ENCODE measurements at places on chromosomes 4 and X.

DNA sequence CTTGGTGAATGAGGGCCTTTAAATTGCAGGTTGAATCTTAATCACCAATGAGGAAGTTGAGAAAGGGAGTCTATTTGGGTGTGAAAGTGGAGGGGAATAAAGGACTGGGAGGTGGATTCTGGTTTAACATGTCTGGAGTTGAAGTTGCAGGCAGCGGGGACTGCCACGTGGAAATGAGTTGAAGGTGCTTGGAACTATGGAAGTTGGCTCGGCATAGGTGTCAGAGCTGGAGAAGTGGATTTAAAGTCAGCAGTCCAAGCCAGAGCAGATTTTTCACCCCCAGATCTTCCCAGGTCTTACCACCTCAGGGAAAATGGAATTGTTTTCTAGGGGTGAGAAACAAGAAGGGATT, 44.9 kb downstream of the TIGD4 start:
- no peaks in the 10 kb centered on the region for H3K27me3 ChIP-seq
- no peak for DNase-seq
- no peaks in the 10 kb centered on the region for H3K36me3 ChIP-seq
- no peak overlapping the region for H3K4me3 ChIP-seq
- no peak overlapping the region for H3K27ac ChIP-seq

GRCh38 chr4:136281889-136282288, 1250.4 kb downstream of the PCDH18 start:
- H3K4me3 ChIP-seq, result no peak overlapping the region
- H3K27ac ChIP-seq, result no peak overlapping the region

GRCh38 chr4:20572976-20573375, 127.3 kb upstream of the PACRGL start:
- H3K27ac ChIP-seq, result no peak overlapping the region
- DNase-seq, result no peak
- H3K4me1 ChIP-seq, result no peaks in the 10 kb centered on the region
- no peaks in the 10 kb centered on the region for H3K27me3 ChIP-seq

DNA sequence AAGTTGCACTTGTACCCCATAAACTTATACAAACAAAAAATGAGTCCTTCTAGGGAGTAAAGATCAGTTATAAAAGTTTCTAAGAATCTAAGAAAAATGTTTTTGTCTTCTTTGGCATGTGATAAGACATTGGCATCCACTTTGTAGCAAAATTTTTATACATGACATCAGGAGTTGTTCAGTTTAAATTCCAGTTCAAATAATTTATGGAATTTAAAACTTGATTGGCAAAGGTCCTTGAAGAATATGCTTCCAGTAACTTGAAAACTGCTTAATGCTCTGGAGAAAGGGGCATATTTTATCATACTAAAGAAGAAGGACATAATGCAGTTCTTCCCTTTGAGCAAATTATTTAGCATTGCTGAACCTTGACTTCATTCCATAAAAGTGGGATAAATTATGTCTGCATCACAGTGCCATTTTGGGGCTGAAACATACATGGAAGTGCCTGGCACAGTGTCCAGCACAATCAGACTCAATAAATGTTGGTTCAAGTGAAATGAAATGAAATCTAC, 163.3 kb upstream of the IL15 start:
- no peak for DNase-seq
- no peak overlapping the region for H3K27ac ChIP-seq
- no peaks in the 10 kb centered on the region for H3K36me3 ChIP-seq
- no peaks in the 10 kb centered on the region for H3K27me3 ChIP-seq
- H3K4me3 ChIP-seq, result no peak overlapping the region
- no peaks in the 10 kb centered on the region for H3K4me1 ChIP-seq

DNA sequence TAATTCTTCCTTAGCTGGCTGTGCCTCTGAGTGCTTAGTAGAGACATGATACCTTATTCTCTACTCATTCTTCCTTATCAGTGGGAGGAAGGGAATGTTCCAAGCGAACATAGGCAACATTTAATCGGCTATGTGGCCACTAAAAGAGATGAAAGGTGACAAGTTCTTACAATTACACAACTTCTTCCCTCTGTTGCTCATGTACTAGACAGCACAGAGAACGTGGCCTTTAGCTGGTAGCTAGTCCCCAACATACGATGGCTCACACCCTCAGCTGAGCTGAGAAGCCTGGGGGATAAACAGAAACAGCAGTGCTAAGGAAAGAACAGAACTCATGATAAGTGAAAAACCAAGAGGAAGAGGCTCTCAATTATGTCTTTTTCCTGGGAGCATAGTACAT, 52.2 kb downstream of the APOO start:
- no peak for DNase-seq
- no peak overlapping the region for H3K27ac ChIP-seq
- no peaks in the 10 kb centered on the region for H3K27me3 ChIP-seq
- H3K36me3 ChIP-seq, result no peaks in the 10 kb centered on the region
- no peak overlapping the region for H3K4me3 ChIP-seq
- H3K4me1 ChIP-seq, result no peaks in the 10 kb centered on the region

GRCh38 chr4:140028676-140029517, 125.1 kb downstream of the MAML3 start:
- no peak overlapping the region for H3K27ac ChIP-seq
- H3K4me1 ChIP-seq, result no peaks in the 10 kb centered on the region
- no peak for DNase-seq
- H3K4me3 ChIP-seq, result no peak overlapping the region

DNA sequence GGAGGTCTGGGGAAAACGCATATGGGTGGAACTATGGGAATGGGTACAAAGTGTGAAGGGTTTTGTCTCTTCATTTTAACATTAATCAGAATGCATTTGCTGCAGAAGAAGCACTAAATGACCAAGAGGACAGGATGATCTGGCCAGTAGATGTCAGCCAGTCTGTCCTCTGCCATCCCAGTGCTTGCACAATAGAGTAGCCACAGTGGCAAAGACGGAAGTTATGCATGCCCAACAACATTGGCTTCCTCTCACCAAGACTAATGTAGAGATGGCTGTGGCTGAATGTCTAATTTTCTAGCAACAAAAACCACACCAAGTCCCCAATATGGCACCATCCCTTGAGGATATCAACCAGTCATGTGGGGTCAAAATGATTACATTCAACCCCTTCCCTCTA, 45.0 kb upstream of the ARHGEF6 start:
- no peaks in the 10 kb centered on the region for H3K36me3 ChIP-seq
- no peak overlapping the region for H3K27ac ChIP-seq
- no peak for DNase-seq
- peaks cover 6% of the 10 kb centered on the region for H3K4me1 ChIP-seq
- no peaks in the 10 kb centered on the region for H3K27me3 ChIP-seq

DNA sequence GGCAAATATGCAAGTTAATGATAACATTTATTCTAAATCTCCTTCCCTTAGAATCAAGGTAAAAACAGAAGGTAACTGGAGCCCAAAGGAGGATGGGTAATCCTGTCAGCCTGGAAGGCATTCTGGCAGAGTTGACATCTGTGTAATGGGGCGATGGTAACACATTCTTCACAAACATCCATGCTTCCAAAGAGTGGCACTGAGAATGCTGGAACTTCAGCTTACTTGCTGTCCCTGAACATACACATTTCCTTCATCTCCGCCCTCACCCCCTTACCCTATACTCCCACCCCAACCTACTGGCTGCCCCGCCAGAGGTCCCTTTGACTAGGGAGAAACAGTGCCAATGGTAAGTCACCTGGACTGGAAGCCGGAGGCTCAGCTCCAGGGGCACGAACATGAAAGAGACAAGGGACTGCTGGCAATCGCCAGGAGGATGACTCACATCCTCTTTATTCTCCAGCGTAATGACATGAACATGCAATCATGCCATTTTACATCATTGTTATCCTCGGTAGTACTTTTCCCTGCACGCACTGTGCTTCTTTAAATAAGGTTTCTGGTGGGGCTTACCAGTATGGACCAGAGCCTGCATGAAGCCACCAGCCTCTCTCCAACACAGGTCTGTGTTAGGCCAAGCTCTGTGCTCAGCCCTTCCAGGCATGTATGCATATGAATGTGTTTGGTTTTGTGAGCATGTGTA, 694.2 kb upstream of the TENM3 start:
- H3K27ac ChIP-seq, result no peak overlapping the region
- no peaks in the 10 kb centered on the region for H3K27me3 ChIP-seq
- DNase-seq, result no peak
- no peaks in the 10 kb centered on the region for H3K4me1 ChIP-seq

- H3K27ac ChIP-seq, result no peak overlapping the region
- H3K36me3 ChIP-seq, result no peaks in the 10 kb centered on the region
- no peaks in the 10 kb centered on the region for H3K4me1 ChIP-seq
- DNase-seq, result no peak
- no peaks in the 10 kb centered on the region for H3K27me3 ChIP-seq
Measured at GRCh38 chr4:151782296-151782695, 21.5 kb upstream of the GATB start.

DNA sequence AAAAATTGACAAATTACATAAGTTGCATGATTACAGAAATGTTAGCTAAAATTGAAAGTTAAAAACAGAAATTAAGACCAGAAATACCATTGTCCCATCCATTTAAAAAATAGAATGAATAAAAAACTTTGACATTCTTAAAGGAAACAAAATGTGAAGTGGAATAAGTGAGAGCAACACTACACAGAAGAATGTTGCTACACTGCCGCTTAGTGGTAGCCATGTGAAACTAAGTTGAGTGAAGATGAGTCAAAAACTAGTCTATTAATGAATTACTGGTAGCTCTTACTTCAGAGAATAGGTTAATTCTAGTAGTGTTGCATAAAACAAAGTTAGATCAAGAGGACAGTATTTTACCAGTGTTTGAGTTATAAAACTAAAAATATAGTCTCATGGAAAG, 571.0 kb upstream of the KLHL4 start:
- H3K27ac ChIP-seq, result no peak overlapping the region
- H3K4me3 ChIP-seq, result no peak overlapping the region
- no peaks in the 10 kb centered on the region for H3K27me3 ChIP-seq

DNA sequence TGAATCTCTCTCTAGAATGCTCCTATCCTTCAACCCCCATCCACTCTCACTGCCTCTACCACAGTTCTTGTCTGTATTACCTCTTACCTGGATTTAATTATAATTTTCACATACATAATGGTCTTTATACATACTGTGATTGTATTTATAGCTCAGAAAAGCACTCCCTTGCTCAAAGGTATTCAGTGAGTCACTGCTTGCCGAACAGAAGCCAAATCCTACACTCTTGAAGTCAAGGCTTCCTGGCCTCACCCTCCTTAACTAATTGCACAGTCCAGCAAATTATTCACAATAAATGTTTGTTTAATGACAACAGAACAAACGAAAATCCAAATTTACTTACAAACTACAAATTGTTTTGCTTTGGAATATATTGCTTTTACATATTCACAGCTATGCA, 159.5 kb downstream of the KLHL13 start:
- H3K4me3 ChIP-seq, result no peak overlapping the region
- H3K36me3 ChIP-seq, result no peaks in the 10 kb centered on the region
- DNase-seq, result no peak

DNA sequence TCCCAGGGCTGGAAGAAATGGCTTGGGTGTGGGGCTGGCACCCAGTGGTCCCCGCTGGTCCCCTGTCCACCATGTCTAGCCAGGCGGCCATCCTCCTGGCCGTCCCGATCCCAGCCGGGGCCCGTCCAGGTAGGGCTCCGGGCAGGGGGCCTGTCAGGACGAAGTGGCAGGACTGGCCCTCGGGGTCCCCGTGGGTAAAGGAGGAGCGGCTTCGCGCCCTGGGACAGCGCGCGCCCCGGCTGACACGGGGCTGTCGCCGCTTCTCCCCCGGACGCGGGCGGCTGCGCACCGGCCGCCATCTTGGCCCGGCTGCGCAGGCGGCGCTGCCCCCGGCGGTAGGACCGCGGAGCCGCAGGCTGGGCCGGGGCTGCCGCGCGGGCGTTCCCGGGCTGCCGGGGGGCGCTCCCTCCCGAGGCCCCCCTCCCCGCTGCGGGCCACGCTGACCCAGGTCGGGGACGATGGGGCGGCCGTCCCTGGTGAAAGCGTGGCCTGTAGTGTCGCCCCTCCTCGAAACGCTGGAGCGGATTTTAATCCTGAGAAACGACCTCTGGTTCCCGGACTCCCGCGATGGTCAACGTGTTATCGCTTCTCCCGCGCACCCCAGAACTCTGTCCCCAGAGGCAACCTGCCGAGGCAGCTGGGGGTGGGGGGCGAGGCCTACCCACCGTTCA, 60.4 kb upstream of the BCOR start:
- DNase-seq, result no peak
- peaks cover 5% of the 10 kb centered on the region for H3K4me1 ChIP-seq
- peak overlapping the region; percentile 78 for H3K27ac ChIP-seq
- H3K36me3 ChIP-seq, result no peaks in the 10 kb centered on the region
- peak overlapping the region; percentile 69 for H3K4me3 ChIP-seq
- H3K27me3 ChIP-seq, result no peaks in the 10 kb centered on the region

DNA sequence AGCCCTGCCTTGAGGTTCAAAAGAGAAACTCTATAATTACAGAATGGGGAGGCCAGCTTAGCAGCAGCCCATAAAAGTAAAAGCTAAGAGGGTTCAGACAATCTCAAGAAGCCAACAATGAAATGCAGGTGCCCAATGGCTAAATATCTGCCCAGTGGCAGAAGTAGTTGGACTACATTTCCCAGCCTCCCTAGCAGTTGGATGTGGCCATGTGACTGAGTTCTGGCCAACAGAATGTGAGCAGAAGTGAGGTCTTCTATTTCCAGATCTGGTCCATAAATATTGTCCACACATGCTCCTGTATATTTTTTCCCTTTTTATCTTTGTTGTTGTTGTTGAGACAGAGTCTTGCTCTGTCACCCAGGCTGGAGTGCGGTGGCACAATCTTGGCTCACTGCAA, 127.9 kb upstream of the NHS start:
- no peak overlapping the region for H3K27ac ChIP-seq
- no peaks in the 10 kb centered on the region for H3K36me3 ChIP-seq
- no peak overlapping the region for H3K4me3 ChIP-seq
- no peak for DNase-seq

DNA sequence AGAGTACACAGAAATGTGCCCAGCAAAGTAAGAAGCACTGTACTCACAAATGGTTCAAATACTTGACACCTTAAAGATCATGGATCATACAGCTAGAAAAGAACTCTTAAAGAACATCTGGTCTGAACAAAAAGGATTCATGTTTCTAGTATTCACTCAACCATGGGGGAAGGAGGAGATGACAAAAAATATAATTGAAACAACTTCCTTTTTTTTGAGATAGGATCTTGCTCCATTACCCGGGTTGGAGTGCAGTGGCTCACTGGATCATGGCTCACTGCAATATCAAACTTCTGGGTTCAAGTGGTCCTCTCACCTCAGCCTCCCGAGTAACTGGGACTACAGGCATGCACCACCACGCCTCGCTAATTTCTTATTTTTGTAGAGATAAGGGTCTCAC, 6.0 kb downstream of the DHX15 start:
- H3K4me1 ChIP-seq, result peaks cover 60% of the 10 kb centered on the region
- no peak for DNase-seq
- H3K27ac ChIP-seq, result no peak overlapping the region
- H3K4me3 ChIP-seq, result no peak overlapping the region
- no peaks in the 10 kb centered on the region for H3K27me3 ChIP-seq
- peaks cover 31% of the 10 kb centered on the region for H3K36me3 ChIP-seq

- peak overlapping the region; percentile 86 for H3K4me3 ChIP-seq
- no peaks in the 10 kb centered on the region for H3K36me3 ChIP-seq
- H3K27me3 ChIP-seq, result no peaks in the 10 kb centered on the region
- peak overlapping the region; percentile 70 for H3K27ac ChIP-seq
- peaks cover 23% of the 10 kb centered on the region for H3K4me1 ChIP-seq
- DNase-seq, result peak; percentile 56
Measured at GRCh38 chr4:88008122-88008742, 797 bp downstream of the PKD2 start.
